ENCODE measurements at places on chromosomes 3 and 15. TPM values are rescaled to one million over a fixed set of nuclear protein-coding genes. Genes with fewer than 3 reads are reported as not detected.

- no peak for DNase-seq
Observed at GRCh38 chr3:48285675-48286074, 44.8 kb downstream of the ZNF589 start.

The NRG4 gene
- not detected for total RNA-seq

- no peak for DNase-seq
Observed at GRCh38 chr3:17090280-17090983, 205.7 kb downstream of the PLCL2 start.

DNA sequence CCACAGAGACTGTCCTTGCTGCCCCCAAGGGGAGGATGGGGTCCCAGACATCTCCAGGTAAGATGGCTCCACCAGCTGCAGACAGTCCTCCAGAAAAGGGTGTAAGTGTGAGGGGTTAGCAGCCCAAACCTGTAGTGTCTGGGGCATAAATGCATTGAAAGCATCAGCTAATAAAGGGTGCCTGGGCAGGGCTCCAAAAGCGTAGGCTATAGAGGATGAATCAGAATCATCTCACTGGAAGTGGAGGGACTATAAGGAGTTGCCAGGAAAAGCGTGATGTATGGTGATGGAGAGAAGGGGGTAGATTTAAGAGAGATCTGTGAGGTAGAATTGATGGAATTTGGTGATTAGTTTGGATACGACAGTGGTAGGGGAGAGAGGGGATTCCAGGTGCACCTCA lies 79.9 kb upstream of the ONECUT1 start:
- no peak for DNase-seq

- no peak for DNase-seq
Observed at GRCh38 chr3:41144631-41145030, 54.7 kb upstream of the CTNNB1 start.

DNA sequence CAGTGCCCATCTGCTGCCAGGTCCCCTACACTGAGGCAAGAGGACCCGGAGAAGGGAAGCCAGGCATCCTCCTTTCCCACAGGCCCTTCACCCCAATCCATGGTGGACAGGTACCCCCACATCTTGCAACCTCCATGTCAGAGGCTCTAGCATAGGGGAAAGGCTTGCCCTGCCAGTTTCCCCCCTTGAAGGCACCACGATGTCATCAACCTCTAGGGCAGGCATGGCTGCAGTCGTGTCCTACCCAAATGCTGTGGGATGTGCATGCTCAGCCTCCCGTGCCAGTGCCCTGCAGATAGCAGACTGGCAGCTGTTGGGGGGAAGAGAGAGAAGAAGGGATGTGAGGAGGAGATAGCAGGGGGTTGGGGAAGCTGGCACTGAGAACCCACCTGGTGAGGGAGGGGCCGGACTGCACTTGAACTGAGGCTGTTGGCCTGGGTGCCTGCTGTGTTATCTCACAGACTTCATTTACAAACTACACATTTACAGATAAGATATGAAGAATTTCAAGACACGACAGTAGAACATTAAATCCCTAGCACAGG lies 197.5 kb downstream of the ADAMTS9 start:
- no peak for DNase-seq

GRCh38 chr3:131079086-131079485 lies 52.4 kb downstream of the NEK11 start:
- no peak for DNase-seq

GRCh38 chr3:126607214-126607908 lies 47.6 kb downstream of the TXNRD3 start:
- peak; percentile 2 for DNase-seq

DNA sequence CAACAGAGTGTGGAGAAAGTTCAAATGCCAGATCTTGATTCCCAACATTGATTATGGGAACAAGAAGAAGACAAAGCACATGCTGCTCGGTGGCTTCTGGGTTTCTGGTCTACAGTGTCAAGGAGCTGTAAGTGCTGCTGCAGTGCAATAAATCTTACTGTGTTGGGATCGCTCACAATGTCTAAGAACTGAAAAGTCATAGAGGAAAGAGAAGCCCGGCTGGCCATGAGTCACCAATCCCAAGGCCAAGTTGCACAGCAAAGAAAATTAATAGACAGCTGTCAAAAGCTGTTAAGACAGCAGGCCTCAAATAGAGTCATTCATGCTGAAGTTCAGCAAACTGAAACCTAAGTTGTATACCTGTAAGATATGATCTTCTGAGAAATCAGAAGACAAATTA lies 33.2 kb upstream of the SPPL2A start:
- DNase-seq: no peak

DNA sequence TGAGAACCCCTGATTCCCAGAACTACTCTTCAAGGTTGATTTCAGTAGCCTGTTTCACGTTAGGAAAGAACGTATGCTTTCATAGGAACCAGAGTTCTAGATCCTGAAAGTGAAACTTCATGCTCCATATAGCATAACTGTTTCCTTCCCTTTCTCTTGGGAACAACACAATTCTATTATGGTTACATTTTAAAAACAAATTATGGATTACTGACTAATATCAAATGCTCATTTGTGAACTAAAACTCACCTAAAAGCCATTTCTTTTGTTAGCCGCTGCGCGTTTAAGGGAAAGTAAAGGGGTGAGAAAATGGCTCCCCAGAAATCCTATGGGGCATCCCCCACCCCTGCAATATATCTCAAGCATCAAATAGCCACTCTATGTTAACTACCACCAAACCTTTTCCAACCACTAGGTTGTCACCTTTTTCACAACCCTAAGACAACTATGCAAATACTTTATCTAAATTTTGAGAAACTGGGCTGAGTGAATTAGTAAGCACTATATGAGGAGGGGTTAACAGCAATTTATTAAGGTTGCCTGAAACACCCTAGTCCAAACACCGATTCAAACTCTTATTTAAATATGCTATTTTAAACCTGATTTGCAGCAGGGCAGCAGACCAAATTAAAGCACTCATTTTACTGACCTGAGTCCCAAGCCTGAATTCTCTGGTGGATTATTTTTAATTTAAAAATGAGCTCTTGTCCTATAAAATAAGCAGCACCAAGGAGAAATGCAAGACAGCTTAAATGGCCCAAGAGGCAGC lies 2.4 kb downstream of the SIAH2 start:
- DNase-seq: no peak

The CCDC39 gene
- total RNA-seq: not detected

DNA sequence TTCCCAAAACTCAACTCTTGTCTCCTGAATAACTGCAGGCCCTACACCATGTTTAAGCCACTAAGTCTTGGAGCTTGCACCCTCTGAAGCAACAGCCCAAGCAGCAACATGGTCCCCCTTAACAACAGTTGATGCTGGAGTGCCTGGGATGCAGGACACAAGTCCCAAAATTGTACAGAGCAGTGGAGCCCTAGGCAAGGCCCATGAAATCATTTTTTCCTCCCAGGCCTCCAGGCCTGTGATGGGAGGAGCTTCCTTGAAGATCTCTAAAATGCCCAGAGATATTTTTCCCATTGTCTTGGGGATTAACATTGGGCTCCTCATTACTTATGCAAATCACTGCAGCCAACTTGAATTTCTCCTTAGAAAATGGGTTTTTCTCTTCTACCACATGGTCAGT lies 311.9 kb upstream of the EPHA3 start:
- DNase-seq: no peak

- no peak for DNase-seq
Observed at GRCh38 chr3:163622384-163622783, 1455.9 kb downstream of the SI start.

The CTXN2 gene
- not detected for total RNA-seq

The FOXL2NB gene
- total RNA-seq: 3.5 TPM

DNA sequence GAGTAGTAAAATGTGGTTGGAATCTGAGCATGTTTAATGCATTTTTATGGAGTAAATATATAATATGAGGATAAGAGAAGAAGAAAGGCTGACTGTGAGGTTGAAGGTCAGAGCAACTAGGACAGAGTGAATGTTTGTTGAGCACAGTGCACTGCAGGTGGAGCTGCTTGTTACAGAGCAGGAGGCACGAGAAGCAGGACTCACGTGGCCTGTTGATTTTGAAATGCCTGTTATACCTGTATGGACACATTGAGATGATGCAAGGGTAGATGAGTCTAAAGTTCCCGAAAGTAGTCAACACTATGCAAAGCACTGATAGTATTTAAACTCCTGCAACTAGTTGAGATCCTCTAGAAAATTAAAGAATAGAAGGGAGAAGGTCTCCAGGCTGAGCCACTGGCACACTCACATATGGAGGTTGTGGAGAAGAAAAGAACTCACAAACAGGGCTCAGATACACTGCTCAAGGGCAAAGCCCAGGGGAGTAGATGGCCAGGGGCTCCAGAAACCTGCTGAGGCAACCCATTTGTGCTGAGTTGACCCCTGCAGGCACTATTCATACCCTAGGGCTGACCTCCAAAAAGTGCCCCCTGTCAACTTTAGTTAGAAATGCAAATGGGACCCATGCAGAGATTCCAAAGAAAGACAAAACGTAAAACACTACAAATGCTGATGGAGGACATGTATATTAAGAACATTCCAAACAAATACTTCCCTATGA lies 541.5 kb downstream of the GABRG3 start:
- no peak for DNase-seq

DNA sequence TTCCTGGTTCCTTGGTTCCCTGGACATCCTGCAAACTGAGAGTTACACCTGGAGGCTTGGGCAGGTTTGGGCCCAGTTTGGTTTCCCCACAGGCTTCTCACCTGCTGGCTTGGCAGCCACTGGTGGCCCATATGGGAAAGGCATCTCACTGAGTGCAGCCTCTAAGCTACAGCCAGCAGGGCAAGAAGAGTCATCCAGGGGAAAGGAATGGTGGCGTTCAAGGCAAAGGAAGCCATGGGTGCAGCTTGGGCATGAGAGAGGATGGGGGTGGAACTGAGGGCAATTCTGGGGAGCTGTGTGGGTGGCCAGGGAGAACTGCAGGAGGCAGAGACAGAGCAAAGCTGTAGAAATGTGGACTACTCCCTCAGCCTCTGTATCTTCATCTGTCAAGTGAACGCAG lies 106.4 kb downstream of the EPHB1 start:
- DNase-seq: no peak

DNA sequence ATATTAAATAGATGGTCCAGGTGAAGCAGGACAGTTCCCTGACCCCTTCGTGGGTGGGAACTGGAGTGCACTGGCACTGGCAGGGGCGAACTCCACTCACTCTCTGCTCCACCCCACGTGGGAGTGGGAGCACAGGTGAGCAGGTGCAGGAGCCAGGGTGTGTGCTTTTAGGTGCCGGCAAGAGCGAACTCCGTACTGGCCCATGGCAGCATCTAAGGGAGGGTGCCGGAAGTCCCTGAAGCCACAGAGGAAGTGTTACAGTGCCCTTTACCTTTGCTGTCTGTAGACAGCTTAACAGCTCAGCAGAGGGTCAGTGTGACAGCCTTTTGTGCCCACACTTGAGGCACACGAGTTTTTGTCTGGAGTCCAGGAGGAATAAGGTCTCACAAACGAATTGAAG lies 26.7 kb upstream of the PIAS1 start:
- no peak for DNase-seq

The TGM4 gene
- not detected for total RNA-seq

- no peak for DNase-seq
Observed at GRCh38 chr3:176354843-176355242, 842.4 kb downstream of the TBL1XR1 start.

- no peak for DNase-seq
Observed at GRCh38 chr3:15513810-15514662, 7.5 kb downstream of the COLQ start.

GRCh38 chr15:80531796-80532195 lies 127.6 kb downstream of the ARNT2 start:
- DNase-seq: no peak

DNA sequence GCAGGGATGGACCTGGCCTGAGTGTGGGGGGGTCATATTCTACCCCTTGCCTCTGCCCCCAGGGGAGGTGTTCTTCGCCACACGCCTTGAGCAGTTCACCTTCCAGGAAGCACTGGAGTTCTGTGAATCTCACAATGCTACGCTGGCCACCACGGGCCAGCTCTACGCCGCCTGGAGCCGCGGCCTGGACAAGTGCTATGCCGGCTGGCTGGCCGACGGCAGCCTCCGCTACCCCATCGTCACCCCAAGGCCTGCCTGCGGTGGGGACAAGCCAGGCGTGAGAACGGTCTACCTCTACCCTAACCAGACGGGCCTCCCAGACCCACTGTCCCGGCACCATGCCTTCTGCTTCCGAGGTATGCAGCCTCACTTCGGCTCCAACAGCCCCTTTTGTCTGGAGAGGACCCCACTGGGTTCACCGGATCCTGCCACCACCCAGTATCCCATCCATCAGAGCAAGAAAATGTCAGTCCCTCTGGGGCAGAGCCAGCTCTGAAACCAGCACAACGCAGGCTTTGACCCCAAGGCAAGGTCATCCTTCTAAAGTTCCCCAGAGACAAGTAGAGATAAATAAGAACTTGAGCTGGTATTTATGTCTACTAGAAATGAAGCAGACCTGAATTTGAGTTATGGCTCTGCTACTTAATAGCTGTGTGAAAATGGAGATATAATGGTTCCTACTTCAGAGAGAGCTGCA lies 45.8 kb downstream of the HAPLN3 start:
- DNase-seq: no peak

The GP5 gene
- not detected for total RNA-seq

- DNase-seq: no peak
Observed at GRCh38 chr3:160035757-160036156, 47.1 kb downstream of the IL12A start.

GRCh38 chr3:108221393-108221792 lies 831 bp downstream of the IFT57 start:
- DNase-seq: no peak

The CDCP1 gene
- total RNA-seq: 53.5 TPM

DNA sequence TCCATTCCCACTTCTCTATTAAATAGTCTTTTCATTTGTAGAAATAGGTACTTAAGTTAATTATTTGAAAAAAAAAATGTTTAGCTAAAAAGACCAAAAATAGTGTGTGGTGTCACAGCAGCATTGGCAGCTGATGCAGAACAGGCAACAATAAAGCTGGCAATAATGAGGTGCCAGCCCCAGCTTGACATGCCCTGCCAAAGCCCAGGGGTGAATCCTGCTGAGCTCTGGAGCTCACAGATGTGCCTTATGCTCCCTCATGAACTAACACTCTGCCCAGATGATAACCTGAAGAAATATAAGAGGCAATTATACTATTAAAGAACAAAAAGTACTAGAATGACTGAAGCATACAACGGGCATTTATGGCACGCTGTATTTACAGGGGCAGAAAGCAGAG lies 63.8 kb downstream of the IGSF11 start:
- no peak for DNase-seq

- no peak for DNase-seq
Observed at GRCh38 chr3:186359078-186359477, 3.0 kb downstream of the DGKG start.

DNA sequence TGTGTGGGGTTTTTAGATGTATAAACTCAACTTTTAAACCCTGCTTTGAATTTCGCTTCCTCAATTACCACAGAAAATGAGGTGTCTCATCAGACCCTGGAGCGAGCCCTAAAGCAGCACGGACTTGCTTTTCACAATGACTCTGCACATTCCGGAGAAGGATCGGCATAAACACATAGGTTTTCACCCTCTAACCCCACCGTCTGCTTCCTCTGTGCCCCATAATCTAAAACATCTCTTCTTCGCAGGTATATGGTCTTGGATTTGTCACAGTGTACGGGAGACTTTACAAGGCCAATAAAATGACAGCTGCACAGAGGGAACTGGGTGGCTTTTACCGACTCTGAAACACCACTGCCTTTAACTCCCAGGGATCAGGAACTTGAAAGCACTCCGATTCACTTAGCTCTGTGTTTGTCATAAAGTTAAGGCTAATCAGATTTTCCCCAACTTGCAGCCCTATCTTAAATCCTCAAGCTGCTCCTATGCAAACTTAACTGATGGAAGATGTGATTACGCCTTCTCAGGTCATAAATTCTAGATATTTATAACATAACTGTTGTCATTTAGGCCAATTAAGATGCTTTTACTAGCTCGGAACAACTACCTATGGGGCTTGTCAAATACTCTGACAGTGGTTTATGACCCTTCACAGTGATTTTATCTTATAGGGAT lies 133.4 kb upstream of the WNT5A start:
- DNase-seq: no peak

Data from epithelial cell of proximal tubule (primary cell).